ENCODE measurements at places on chromosomes 12 and 14.

DNA sequence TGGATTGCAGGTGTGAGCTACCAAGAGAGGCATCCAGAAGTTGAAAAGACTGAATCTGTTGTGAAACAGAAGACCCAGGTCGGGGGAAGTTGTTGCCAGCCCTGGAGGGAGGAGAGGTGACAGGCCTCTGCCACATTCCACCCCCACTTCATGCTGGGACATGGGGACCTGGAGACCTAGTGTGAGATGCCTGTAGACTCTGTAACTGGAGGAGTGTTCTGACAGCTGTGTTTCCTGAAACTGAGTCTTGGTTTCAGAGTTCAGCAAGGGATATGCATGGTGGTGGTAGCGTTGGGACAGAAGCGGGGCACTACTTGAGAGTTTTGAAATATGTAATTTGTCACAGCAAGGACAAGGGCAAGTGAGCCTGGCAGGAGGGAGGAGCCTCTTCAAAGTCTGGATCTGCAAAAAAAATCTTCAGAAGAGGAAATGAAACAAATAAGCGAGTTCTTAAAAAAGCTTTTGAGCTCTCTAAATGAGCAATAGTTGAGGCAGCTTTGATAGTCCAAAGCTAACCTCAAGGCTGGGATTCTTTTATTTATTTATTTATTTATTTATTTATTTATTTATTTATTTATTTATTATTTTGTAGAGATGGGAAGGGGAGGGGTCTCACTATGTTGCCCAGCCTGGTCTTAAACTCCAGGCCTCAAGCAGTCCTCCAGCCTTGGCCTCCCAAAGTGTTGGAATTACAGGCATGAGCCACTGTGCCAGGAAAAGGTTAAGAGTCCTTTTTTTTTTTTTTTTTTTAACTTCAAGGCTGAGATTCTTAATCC, 58.9 kb upstream of the EEA1 start:
- DNase-seq = peak; percentile 13

- DNase-seq = no peak
Observed at GRCh38 chr14:95490138-95490509, 26.3 kb downstream of the SYNE3 start.

DNA sequence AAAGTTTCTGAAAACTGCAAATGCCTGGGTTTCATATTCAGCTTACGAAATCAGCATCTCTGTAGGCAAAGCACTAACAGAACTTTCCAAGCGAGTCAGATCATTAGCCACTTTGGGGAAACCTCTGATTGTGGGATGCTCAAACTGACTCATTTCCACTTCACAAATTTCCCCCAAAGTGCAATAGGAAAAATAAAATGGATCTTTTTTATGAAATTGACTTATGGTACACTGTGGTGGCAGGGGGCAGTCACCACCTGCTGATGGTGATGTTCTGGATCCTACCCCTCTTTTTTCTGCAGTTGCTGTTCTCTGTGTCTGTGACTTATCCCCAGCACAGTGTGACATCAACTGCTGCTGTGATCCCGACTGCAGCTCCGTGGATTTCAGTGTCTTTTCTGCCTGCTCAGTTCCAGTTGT, 5.6 kb downstream of the TCTN1 start:
- DNase-seq = no peak

DNA sequence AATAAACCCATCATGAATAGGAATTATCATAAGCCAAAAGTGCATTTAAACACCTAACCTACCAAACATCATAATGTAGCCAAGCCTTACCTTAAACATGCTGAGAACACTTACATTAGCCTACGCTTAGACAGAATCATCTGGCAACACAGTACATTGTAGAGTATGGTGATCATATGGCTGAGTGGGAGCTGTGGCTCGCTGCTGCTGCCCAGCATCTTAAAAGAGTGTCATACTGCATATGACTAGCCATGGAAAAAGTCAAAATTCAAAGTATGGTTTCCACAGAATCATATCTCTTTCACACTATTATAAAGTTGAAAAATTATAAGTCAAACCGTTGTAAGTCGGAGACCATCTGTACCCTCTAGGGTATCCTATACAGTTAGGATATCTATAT, 32.0 kb upstream of the PRPF39 start:
- DNase-seq = no peak

GRCh38 chr12:53067993-53068770, 11.0 kb downstream of the SPRYD3 start:
- peak; percentile 53 for DNase-seq

DNA sequence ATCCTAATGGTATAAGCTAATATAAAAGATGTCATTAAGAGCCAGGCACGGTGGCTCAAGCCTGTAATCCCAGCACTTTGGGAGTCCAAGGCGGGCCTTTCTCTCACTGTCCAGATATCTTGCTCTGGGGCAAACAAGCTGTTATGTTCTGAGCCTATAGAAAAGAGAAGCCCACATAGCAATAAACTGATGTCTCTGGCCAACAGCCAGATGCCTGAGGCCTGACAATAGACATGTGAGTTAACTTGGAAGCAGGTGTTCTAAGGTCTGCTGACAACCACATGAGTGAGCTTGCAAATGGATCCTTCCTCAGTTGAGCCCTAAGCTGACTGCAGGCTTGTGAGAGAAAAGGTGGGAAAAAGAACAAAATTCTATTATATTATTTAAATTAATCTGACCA, 25.0 kb downstream of the YAF2 start:
- DNase-seq = no peak

DNA sequence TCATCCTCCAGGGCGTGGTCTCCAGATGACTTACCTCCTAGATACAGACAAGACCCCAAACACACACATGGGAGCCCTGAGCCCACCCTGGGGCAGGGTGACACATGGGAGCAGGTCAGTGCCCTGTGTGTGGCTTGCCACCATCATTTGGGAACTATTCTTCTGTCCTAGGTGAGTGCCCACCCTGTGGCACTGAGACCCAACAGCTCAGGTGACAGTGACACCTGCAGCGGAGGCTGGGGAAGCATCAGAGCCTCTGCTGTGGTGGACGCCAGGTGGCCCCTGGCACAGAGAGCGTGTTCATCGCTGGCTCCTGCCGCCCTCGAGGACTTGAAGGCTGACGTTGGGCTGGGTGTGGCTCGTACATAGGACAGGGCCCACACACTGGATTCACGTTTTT, 23.0 kb downstream of the SFSWAP start:
- peak; percentile 21 for DNase-seq

DNA sequence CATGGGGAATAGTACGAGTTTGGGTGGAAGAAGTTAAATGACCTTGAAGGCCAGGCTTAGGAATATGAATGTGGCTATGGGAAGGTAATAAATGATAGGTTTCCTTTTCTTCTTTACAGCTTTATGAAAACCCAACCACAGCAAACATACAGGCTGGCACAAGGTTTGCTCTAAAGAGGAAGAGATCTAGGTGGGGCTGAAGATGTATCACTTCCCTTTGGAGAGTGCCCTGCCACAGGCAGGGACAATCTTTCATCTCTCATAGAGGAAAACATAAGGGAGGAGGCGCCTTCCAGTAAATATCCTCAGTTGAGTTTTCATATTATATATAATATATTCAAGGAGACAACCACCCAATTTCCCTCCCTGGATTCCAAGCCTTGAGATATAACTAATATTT, 72.9 kb upstream of the FRMD6 start:
- no peak for DNase-seq

DNA sequence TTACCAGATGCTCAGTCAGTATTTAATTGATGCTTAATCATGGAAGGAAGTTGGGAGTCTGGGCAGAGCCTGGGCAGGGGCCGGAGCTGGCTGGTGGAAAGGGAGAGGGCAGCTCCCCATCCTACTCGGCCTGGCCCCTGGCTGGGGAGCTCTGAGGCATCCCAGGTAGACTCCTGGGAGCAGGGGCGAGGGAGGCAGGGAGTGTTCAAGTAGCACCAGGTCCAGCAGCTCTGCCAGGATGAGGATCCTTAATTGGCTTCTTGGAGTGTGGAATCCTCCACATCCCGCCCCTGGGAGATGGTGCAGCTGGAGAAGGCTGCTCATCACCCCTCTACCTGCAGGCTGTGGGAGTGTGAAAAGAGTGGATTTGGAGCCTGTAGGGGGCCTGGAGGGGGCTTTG, 30.9 kb downstream of the SYNDIG1L start:
- peak; percentile 37 for DNase-seq

GRCh38 chr14:78448164-78449094, 278.3 kb downstream of the NRXN3 start:
- peak; percentile 68 for DNase-seq

GRCh38 chr14:64266239-64266638, 27.9 kb downstream of the ESR2 start:
- no peak for DNase-seq

- DNase-seq = no peak
Observed at GRCh38 chr12:68176257-68176656, 16.7 kb upstream of the IFNG start.

DNA sequence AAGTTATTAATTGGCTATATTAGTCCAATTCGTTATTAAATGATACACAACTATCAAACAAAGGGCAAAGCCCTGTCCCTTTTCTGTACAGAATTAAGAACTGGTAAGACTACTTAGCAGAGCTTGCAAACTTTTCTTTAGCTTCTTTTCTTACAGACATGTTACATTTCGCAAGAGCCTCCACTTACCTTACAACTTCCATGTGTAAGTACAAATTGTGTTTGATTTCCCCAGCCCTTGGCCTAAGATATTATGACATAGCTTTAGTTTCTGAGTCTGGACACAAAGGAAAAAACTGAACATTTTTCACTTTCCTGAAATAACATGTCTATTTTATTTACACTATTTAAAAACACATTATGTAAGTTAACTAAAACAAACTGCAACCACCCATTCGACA, 1.7 kb downstream of the ATF7 start:
- no peak for DNase-seq

- DNase-seq = peak; percentile 42
Observed at GRCh38 chr14:100606687-100607610, 19.7 kb upstream of the BEGAIN start.

DNA sequence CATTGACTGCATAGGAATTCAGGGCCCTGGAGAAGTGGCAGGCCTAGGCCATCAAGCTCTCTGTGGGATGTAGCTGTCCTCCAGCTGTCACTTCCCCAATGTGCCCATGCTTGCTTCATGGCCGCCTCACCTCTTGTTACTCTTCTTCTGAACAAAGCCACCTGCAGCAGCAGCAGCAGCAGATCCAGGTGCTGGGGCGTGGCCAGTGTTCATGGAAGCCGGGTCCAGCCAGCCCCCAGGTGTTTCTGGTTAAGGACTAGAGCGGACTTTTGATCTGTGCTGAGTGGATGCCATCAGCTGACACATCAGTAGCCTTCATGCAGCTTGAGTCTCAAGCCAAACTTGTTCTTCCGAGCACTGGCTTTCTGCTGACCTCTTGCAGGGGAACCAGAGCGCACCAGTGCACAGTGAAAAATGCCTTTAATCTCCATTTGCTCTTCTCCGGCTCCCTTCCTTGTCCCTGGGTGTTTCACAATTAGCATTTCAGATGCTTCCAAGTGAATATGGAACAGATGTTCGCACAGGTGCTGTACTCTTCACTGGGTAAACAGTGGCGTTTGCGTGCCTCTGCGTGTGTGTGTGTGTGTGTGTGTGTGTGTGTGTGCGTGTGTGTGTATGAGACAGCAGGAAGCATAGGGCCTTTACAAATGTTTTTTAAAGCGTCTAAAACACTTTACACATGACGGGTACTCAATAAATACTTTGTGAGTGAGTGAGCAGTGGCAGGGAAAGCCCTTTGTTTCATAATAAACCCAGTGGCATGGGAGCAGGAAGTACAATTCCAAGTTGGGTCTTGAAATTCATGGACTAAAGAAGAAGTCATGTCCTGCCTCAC, 20.1 kb downstream of the TPCN1 start:
- no peak for DNase-seq

GRCh38 chr12:11174022-11174421, 3.0 kb downstream of the SMIM10L1 start:
- DNase-seq = no peak

DNA sequence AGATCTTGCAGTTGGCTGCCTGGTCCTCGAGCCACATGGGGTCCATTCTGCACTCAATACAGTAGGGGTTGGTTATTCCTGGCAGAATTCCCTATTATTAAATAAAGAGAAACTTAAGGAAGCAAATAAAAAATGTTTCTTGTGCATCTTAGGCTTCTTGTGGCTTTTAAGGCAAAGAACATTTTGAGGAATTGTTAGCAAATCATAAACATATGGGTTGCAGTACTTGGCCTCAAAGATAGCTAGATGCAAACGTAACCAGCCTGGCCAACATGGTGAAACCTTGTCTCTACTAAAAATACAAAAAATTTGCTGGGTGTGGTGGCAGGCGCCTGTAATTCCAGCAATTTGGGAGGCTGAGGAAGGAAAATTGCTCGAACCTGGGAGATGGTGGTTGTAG, 50.8 kb upstream of the KCNA5 start:
- DNase-seq = no peak

DNA sequence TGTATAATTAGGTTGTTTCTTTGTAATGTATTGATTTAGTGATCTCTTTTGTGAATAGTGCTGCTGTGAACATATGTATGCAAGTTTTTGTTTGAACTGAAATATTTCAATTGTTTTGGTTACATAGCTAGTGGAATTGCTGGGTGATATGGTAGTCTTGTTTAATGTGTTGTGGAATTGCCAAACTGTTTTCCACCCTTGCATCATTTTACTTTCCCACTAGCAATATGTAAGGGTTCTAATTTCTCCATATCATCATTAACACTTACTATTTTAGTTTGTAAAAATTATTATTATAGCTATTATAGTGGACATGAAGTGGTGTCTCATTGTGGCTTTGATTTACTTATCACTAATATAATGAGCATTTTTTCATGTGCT, 5.9 kb downstream of the G2E3 start:
- no peak for DNase-seq

- no peak for DNase-seq
Observed at GRCh38 chr12:115988212-115988611, 289.3 kb downstream of the MED13L start.

DNA sequence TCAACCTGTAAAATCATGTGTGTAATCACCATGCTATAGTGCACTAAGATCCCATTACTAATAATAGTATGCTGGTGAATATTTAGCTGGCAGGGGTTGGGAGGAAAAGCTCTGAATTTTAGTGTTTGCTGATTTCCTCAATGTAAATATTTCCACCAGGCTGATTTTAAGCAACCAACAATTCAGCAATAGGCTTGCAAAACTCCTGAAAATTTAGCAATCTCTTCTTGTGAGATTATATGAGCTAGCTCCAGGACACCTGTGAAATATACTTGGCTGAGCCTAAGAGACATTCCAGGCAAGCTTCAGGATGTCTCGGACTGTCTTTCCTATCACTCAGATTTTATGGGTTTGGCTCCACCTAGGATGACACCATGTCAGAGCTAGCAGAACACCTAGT, 106.9 kb upstream of the ANO4 start:
- no peak for DNase-seq

DNA sequence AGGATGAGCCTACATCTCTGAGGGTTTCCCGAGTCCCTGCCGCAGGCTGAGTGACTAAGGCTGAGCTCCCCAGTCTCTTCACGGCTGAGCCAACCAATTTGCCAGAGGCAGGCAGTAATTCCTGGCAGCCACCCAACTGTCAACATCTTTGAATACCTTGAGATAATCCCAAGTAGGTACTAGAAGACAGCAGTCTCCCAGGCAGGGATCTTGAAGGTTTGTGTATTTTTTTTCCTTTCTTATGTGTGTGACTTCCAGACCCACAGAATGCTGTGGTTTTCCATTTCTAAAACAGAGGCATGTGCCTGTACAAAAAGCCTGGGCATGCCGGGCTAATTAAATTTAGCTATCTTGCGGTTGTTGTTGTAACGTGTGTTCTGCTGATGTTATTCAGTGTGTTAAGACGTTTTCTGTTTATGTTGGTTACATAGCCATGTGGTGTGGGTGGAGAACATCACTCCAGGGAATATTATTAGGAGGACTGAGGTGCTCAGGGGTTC, 155.5 kb downstream of the ANO2 start:
- no peak for DNase-seq

All from H7 (cell line).